ENCODE measurements at places on chromosomes 7 and 10.

GRCh38 chr10:32244421-32245207 lies 102.3 kb downstream of the EPC1 start:
- DNase-seq, result no peak

- DNase-seq, result no peak
These were observed 2.2 kb downstream of the PRKAR2B start for GRCh38 chr7:107046491-107047259.

GRCh38 chr7:148620749-148621359 lies 30.3 kb downstream of the C7orf33 start:
- no peak for DNase-seq

- no peak for DNase-seq
These were observed 94.3 kb downstream of the AUTS2 start for GRCh38 chr7:69692611-69693010.

- no peak for DNase-seq
These were observed 461.0 kb downstream of the KIF20B start for GRCh38 chr10:90162271-90162853.

- peak; percentile 61 for DNase-seq
These were observed 8.0 kb downstream of the RSU1 start for GRCh38 chr10:16809074-16809718.

DNA sequence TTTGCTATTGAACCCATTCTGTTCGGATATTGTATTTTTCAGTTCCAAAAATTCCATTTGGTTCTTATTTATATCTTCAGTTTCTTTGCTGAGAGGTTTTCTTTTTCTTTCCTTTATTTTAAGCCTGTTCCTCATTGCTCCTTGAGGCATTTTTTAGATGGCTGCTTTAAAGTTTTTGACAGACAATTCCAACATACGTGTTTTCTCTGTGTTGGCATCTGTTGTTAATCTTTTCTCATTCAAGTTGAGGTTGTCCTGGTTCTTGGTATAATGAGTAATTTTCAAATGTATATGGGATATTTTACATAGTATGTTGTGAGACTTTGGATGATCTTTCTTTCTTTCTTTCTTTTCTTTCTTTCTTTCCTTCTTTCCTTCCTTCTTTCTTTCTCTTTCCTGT lies 1078.0 kb upstream of the CELF2 start:
- no peak for DNase-seq

- DNase-seq, result no peak
These were observed 53.9 kb upstream of the RAB18 start for GRCh38 chr10:27450225-27450624.

GRCh38 chr10:27285093-27285492 lies 44.5 kb upstream of the ACBD5 start:
- peak; percentile 53 for DNase-seq

DNA sequence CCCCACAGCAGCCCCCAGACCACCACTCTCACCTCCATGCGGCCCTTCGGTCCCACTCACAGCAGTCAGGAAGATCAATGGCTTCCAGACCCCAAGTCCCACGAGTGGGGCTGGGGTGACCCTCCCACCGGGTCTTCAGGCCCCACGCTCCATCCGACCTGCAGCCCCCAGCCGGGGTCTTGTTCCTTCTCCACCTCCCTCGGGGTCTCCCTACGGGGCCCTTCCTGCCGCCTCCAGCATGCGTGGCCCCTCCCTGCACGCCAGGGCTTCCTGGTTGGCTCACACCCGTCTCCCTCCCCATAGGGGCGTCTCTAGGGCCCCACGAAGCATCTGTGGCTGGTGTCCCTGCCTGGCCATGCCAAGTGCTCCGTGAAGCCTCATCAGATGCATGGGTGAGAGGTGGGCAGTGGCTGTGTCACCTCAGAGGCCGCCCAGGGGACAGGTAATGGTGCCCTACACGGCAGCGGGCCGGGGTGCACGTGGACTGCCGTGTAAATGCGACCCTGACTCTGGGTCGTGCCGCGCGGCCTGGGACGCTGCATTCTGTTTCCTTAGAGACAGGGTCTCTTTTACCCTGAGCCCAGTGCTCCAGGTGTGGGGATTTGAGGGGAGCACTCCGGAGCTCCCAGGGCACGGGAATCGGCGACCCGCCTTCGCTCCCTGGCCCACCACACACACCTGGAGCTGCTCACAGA lies 19.9 kb downstream of the ADAP1 start:
- no peak for DNase-seq

DNA sequence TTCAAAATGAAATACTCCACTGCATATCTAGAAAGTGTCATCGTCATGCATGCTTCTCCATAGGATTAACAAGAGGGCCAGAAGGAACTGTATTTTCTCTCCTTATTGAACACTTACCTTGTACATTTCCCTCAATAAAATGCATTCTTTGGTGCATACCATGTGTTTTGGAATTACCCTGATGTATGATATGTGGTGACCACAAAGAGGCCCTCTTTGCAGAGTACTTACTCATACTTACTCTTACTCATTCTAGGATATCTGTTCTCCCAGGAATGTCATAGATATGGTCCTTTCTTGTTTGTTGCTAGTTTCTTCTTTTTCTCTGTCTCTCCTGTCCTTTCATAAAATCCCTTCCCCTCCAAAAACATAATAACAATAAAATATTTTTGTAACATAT lies 1087.1 kb upstream of the POT1 start:
- DNase-seq, result no peak

DNA sequence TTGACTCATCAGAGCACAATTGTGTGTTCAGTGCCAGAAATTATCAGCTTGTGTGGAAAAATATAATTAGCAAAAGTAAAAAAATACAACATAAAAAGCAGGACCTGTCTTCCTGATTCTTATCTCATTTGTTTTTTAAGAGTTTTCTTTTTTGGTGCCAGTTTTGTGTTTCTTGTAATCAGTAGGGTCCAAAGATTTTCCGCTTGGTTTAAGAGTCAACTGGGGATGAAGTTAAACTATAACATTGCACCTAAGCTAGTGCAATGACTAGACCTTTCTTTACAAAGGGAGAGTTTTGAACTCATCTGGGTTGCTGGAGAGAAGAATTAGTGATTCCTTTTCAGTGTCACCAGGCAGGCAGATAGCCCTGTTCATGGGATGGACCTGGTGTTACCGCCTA lies 113.4 kb downstream of the PLPP4 start:
- DNase-seq, result no peak

DNA sequence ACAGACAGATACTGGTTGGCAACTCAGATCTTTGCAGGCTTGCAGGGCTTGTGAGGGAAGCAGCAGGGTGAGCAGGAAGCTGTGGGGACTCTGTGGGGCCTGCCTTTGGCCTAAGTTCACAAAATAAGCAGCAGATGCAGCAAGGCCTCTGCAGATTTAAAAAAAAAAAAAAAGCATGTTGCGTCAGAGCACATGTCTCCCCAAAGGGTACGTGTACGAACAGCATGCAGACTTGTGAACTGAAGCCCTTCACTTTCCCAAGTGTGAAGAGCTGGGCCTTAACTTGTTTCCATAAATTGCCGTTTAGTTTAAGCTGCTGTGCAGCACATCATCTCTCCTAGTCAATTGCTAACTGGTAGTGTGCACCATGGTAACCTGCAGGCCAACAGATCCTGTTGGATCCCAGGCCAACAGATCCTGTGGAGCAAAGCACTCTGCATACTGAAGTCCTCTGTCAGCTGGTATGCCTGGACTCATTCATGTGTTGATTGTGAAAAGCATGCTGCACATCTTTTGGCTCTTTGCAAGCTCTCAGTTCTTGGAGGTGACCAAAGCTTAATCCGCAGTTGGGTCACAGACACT lies 10.8 kb upstream of the XPNPEP1 start:
- DNase-seq, result peak; percentile 71

DNA sequence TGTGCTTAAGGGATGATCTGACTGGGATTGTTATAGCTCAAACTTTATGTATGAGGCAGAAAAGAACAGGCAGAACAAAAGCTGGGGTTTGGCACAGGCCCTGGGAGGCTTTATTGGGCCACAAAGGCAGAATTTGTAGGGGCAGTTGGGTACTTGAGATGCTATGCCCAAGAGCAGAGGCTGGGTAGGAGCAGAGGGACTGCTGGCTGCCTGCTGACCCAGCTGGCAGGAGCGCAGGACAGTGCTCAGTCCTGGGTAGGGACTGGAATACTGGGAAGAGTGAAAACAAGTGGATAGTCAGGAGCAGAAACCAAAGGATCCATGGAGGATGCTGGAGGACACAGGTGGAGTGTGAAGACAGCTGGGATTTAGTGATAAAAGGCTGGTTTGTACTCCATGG lies 75.7 kb downstream of the CCDC3 start:
- DNase-seq, result no peak

GRCh38 chr10:127408112-127408710 lies 140.9 kb upstream of the NPS start:
- no peak for DNase-seq

- peak; percentile 62 for DNase-seq
These were observed 83.9 kb downstream of the JAZF1 start for GRCh38 chr7:28096713-28097112.

- DNase-seq, result no peak
These were observed 165.2 kb upstream of the PPP1R3A start for GRCh38 chr7:114084002-114084471.

GRCh38 chr10:36109399-36110023 lies 467.4 kb upstream of the FZD8 start:
- no peak for DNase-seq

DNA sequence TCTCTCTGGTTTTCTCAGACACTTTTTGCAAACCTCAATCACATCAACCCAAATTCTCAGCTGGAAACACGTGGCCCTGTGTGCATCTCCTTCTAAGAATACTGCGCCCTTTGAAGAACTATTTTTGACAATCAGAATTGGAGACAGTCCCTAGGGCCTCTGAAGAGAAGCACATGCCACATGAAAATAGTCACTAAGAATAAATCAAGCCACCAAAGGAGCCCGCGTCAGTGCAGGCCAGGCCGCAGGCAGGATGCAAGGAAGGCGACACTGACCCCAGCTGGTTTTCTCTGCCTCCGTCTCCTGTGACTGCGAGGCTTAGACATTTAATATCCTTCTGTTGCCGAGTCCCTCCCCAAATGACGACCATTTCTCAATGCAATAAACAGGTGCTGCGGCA lies 88.0 kb upstream of the ADAM12 start:
- no peak for DNase-seq

GRCh38 chr10:24716295-24716694 lies 7.4 kb downstream of the ARHGAP21 start:
- DNase-seq, result no peak

GRCh38 chr10:4868357-4868657 lies 42.3 kb downstream of the AKR1E2 start:
- DNase-seq, result no peak

DNA sequence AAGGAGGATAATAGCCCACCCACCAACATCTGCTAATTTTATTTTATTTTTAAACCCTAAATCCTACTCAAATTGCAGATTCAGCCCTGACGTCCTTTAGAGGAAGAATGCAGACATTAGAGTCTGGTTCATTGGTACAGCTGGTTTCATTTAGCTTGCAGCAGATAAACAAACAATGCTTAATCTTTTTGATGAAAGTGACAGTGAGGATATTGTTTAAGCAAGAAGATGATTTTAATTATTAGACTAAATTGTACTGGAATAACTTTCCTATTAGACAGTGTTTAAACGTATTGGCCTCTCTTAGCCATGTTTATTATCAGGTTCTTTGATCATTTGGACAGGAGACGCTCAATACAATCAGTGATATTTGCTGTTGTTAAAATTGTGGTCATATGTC lies 164.8 kb downstream of the CDK14 start:
- DNase-seq, result no peak

- no peak for DNase-seq
These were observed 380.9 kb downstream of the PARD3 start for GRCh38 chr10:34434119-34434594.

- no peak for DNase-seq
These were observed 162.7 kb downstream of the PFKFB3 start for GRCh38 chr10:6365384-6365783.

DNA sequence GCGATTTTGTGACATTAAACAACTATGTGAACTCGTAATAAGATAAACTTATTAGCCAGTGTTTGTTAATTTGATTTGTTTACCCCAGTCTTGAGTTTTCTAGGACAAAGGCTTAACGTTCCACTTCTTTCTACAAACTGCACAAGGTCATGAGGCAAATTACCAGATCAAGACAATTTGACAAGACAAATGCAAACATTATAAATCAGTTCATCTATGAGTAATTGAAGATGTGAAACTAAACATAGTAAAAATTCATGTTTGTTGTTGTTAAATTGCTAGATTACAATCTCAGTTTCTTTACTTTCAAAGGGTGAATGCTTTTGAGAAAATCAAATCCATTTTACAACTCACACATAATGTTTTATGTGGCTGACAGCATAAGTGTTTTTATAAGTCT lies 13.4 kb upstream of the ZNF804B start:
- no peak for DNase-seq

DNA sequence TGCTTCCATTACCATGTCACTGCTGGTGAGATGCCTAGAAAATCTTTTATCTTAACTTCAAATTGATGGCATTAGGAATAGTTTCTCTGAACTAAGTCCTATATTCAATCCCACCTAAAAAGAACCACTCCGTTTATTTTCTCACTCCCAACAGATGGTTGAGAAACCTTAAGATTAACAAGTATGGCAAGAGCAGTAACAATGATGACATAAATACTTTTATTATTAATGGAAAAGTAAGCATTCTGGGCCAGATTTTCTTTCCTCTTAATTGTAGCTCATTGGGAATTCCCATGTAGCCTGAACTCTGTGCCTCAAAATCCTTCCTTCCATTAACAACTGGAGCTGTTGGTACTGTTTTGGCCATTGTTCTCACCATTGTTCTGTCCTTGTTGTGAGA lies 21.1 kb upstream of the FAM13C start:
- no peak for DNase-seq

GRCh38 chr7:152551304-152552036 lies 115.7 kb upstream of the KMT2C start:
- DNase-seq, result no peak

GRCh38 chr10:119768455-119769094 lies 42.7 kb downstream of the INPP5F start:
- DNase-seq, result no peak
